ENCODE measurements at places on chromosomes 2 and 18.

GRCh38 chr2:104078431-104079157 lies 775.3 kb upstream of the POU3F3 start:
- DNase-seq = no peak
- H3K4me3 ChIP-seq = no peak overlapping the region
- H3K36me3 ChIP-seq = no peaks in the 10 kb centered on the region
- H3K27me3 ChIP-seq = no peaks in the 10 kb centered on the region
- H3K27ac ChIP-seq = no peak overlapping the region

DNA sequence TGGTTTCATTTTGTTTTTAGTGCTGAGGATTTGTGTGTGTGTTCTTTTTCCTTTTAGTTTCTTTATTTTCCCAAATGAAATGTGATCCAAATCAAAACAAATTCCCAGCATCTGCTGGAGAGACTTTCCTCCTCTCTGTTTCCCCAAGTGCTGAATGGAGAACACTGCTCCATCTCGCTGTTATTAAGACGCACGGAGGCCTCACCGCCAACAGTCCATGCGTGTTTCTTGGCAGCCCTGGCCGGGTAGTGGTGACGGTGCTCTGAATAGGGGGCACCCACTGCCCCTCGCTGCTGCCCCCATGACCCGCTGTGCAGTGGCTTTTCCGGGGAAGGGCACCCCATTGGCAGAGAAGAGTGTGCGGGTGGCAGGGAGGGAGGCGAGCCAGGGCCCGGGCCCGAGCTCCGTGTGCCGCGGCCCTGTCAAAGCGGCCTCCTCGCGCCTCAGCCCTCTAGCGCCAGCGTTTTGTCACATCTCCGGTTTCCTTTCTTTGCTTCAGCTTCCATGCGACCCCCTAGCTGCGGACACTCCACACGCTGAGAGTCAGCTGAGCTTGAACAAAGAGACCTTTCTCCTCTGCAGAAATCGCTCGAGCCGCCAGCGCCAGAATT lies 473.7 kb upstream of the SALL3 start:
- no peaks in the 10 kb centered on the region for H3K27me3 ChIP-seq
- no peaks in the 10 kb centered on the region for H3K36me3 ChIP-seq
- H3K4me1 ChIP-seq = no peaks in the 10 kb centered on the region
- DNase-seq = no peak

DNA sequence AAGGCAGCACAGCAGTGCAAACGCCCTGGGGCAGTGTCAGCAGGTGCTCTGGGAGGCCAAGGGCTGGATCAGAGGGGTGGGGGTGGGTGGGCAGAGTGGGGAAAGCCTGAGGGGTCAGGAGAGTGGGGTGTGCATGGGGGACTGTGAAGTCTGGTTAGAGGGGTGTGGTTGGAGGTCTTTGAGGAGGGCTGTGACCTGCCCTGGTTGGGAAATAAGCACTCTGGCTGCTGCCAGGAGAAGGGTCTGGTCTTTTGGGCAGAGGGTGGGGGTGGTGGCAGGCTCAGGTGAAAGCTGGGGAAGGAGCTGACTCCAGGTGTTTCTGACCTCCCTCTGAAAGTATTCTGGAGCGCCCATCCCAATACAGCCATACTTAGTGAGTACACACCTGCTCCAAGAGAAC lies 4.2 kb downstream of the ALPI start:
- no peak overlapping the region for H3K4me3 ChIP-seq
- no peaks in the 10 kb centered on the region for H3K36me3 ChIP-seq
- H3K27ac ChIP-seq = no peak overlapping the region
- no peak for DNase-seq
- peaks cover 5% of the 10 kb centered on the region for H3K27me3 ChIP-seq
- H3K4me1 ChIP-seq = no peaks in the 10 kb centered on the region

GRCh38 chr2:204321027-204321800 lies 224.1 kb upstream of the PARD3B start:
- DNase-seq = no peak
- no peaks in the 10 kb centered on the region for H3K36me3 ChIP-seq
- no peak overlapping the region for H3K4me3 ChIP-seq
- no peaks in the 10 kb centered on the region for H3K27me3 ChIP-seq
- H3K27ac ChIP-seq = no peak overlapping the region

Measured in esophagus muscularis mucosa (tissue), 4 donors.